NCI-H774 (cell line): ENCODE measurements at places on chromosomes 2 and 18.

DNA sequence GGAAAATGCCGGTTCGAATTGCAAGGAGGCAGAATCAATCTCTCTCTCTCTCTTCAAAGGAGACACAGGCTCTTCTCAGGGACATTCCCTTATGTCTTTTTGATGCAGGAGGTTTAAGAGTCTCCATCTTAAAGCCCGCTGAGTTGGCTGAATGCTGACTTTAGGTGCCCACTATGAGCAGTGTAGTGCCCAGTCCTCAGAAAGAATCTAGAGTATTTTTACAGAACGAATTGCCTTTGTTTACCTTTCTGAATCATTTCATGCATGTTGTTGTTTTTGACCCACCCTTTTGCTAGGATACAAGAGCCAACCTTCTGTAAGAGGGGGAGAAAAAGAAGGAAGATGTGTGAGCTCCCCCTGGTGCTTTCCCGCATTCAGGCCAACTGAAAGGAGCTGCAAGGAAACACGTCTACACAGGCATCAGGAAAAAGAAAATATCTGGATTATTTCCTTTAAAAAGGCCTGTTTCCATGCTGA lies 193.5 kb upstream of the TCF4 start:
- DNase-seq: peak; percentile 61

GRCh38 chr2:232382331-232383225 lies 4.0 kb downstream of the ALPP start:
- no peak for DNase-seq

- DNase-seq: no peak
Observed at GRCh38 chr2:227653419-227653818, 13.2 kb upstream of the SCYGR5 start.

DNA sequence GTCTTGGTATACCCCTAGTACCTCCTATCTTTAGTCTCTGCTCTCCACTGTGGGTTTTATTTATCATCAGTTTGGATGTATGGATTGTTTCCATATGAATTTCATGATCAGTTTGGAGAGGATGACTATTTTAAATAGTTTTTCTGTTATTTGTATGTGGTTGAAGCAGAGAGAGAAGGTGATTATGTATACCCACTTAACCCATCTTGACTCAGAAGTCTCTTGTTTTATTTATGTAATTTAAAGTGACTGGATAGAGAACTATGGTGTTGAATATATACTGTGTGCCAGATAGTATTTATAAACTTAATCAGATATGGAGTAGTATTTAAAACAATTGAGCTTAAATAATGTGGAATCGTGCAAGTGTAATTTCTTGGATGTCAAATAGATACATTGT lies 39.9 kb downstream of the SMAD4 start:
- DNase-seq: no peak

DNA sequence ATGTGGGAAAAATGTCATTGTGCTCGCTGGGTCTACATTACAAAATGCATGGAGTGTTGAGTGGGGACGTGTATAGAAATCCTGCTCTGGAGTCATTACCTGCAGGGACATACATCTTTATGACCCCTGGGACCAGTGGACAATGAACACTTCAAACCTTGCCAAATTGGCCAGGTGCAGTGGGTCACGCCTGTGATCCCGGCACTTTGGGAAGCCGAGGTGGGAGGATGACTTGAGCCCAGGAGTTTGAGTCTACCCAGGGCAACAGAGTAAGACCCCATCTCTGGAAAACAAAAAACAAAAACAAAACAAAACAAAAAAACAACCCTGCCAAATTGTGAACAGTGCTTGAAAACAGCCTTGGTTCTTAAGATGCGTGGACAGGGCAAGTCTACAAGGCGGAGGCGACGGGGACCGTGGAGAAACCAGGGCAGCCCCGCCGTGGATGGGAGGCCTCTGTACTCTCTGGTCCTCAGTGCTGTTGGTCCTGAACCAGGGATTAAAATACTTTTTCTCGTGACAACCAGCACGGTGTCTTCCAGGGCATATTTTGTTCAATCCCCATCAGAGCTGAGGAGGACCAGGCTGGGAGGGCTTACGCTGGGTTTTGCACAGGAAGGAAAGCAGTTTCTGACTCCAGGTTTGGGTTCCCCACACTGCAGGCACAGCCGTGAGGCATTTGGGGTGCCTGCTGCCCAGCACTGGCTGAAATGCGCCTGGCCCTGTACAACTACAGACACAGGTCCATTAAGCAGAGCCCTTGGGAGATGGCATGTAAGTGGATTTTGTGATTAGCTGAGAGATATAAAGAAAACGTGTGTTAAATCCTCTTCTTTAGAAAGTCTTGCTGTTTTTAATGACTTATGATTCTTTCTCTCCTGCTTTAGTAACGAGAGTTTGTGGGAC lies 13.7 kb downstream of the COLEC11 start:
- DNase-seq: peak; percentile 35
